GM12864 (cell line): ENCODE measurements at places on chromosomes 6 and 20.

DNA sequence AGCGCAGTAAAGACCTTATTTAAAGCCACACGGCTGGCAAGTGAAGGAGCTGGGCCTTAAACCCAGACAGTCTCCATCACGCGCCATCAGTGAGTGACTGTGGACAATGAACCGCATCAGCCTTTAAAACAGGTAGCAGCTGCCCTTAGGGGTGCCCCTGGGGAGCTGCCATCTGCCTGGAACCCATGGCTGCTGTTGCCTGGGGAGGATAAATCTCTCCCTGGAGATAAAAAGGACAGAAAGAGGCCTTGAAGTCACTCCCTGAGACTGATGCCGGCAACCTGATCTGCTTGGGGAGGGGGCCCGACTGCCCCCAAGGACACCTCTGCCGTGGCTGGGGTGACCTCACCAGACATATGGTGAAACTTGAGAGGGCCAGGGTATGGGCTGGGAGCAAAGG lies 73.5 kb downstream of the PREX1 start:
- no peak for DNase-seq

DNA sequence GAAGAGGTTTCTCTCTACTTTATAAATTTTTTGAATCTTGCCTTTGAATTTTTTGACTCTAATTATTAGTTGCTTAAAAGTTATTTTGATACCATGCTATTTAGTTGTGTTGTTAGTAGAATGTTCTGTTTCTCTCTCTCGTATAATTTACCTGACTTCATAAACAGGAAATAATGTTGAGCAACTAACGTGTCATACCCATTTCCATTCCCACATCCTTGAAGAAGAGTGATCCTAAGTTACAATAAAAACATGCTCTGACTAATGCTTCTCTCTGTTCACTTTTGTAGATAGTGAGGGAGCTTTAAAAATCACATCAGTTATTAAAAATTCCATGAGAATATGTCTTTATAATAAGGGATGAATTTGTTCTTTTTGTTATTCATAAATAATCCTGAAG lies 69.7 kb downstream of the SAMD5 start:
- no peak for DNase-seq

- no peak for DNase-seq
These were observed 263.7 kb downstream of the BMP2 start for GRCh38 chr20:7031222-7031621.

GRCh38 chr6:123640567-123641187 lies 3.9 kb upstream of the TRDN start:
- DNase-seq = no peak

DNA sequence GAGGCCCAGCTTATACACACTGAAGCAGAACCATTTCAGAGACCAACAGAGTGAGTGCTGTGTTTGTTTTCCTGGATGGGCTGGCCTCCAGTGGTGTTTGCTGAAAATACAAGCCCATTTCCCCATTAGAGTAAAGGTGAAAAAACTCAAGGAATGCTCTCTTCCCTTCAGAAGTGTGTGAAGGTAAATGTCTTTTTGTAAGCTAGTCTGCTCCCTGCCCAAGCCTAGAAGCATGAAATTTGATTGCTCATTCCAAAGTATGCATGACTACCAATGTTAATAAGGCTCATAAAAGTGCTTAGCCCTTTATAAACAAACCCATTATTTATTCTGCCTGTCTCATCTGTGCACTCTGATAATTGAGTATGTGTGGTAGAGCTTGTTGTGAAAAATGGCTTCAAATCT lies 59.1 kb downstream of the ADGRF1 start:
- no peak for DNase-seq

GRCh38 chr20:50930976-50931305 lies 296 bp downstream of the ADNP start:
- DNase-seq = no peak

GRCh38 chr6:11291582-11291981 lies 59.1 kb upstream of the NEDD9 start:
- no peak for DNase-seq

- no peak for DNase-seq
These were observed 132.1 kb downstream of the JPH2 start for GRCh38 chr20:44054849-44055248.

- DNase-seq = no peak
These were observed 127.2 kb upstream of the SUPT3H start for GRCh38 chr6:45504947-45505346.

- DNase-seq = no peak
These were observed 24.6 kb downstream of the KHDC1L start for GRCh38 chr6:73200735-73201134.

GRCh38 chr20:57788936-57789613 lies 79.3 kb upstream of the PMEPA1 start:
- DNase-seq = no peak

DNA sequence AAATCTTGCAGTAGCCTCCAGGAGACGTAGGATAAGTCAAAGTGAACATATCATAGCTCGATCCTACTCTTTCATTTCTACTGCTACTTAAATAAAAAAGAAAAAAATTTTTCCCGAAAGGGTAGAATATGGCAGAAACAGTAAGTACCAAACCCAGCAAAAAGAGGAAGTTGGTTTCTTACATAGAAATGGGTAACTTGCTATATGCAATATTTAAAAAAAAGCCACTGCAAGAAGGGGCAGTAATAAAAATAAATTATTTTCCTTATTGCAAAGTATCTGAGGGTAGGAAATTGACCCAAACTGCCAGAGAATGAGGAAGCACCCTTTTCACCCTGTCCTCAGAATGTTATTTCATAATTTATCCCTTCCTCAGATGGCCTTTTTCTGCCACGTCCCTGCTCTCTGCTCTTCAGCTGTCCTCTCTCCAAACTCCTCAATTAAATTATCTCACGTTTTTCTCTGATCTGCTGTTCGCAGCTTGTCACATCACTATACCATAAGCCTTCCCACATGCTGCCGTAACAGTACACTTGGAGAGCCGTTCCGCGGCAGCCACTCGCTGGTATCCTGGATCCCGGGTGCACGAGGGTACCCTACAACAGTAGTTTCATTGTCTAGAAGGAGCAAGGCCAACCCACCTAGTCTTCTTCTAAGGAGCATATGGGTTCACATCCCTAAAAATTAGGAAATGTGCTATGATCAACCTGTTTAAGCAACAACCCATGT lies 149.6 kb downstream of the BACH2 start:
- no peak for DNase-seq
